ENCODE measurements at places on chromosomes 6 and 20. TPM values are rescaled to one million over a fixed set of nuclear protein-coding genes. Genes with fewer than 3 reads are reported as not detected.

RTF2 gene
- total RNA-seq, result 79.5 TPM

GPSM3 gene
- 1.4 TPM for total RNA-seq

EYA2 gene
- total RNA-seq, result 0.32 TPM

SIRPB1 gene
- total RNA-seq, result 0.20 TPM

PCIF1 gene
- 10.7 TPM for total RNA-seq

APCDD1L gene
- not detected for total RNA-seq

APOM gene
- 2.4 TPM for total RNA-seq

SLC22A7 gene
- not detected for total RNA-seq

HUS1B gene
- 0.75 TPM for total RNA-seq

FOXF2 gene
- total RNA-seq, result 16.4 TPM

HCRTR2 gene
- not detected for total RNA-seq

NCOA5 gene
- total RNA-seq, result 15.8 TPM

PHACTR1 gene
- total RNA-seq, result not detected

TMEM244 gene
- not detected for total RNA-seq

HLA-DOA gene
- total RNA-seq, result not detected

MATN4 gene
- total RNA-seq, result not detected

SLC17A4 gene
- total RNA-seq, result not detected

KCNK15 gene
- 1.2 TPM for total RNA-seq

RBPJL gene
- total RNA-seq, result not detected

KHDC1L gene
- total RNA-seq, result not detected

PPP1R3G gene
- 0.40 TPM for total RNA-seq

TMEM14B gene
- 121 TPM for total RNA-seq

MDFI gene
- total RNA-seq, result 2.1 TPM

ADA gene
- total RNA-seq, result 7.2 TPM

CALHM5 gene
- total RNA-seq, result 0.05 TPM

TRIM26 gene
- 14.2 TPM for total RNA-seq

COX4I2 gene
- total RNA-seq, result not detected

TRIM10 gene
- total RNA-seq, result not detected
